ENCODE measurements at places on chromosomes 6 and 20. TPM values are rescaled to one million over a fixed set of nuclear protein-coding genes. Genes with fewer than 3 reads are reported as not detected.
A peak's percentile ranks its signal among the peaks of the same experiment; 100 is the strongest.

The TSHZ2 gene
- 15.6 TPM for total RNA-seq

DNA sequence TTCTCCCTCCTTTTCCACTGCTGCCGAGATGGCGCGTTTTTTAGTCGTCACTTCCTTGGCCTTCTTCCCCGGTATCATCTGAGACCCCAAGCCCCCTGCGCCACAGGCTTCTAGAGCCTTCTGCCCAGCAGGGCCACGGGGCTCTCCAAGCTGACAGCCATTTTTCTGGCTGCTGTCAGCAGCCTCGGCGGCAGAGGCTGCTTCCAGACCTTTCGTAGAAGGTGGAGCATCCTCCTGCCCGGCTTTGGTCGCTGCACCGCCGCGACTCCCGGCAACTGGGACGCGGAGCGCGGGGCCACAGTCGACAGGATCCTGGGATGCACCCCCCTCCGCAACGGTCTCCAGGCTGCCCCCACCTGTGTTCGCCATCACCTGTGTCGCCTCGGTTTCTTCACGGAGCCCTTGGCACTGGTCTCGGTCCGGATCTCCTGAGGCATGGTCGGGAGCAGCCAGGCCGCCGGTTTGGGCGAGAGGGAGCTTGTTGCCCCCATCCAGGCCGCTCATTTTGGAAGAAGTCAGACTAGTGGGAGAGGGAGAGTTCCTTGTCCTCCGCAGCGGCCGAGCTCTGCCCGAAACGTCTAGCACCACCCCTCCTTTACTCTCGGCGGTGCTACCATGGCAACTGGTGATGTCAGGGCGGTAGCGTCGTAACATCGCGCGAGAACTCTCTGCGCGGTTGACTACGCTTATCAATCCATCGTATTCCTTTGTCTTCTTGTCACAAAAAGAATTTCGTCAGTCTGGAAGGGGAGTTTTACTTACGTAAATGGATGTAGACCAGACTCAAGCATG, at the start of gene TSPYL4:
TSS of gene TSPYL4 (minus strand) at position 571 of the 792 bp plus-strand sequence. CDS start at position 504, 67 bp downstream.
- DNase-seq = peak; percentile 97

The SRSF12 gene
- total RNA-seq = not detected

The MOG gene
- total RNA-seq = not detected
